Retina (tissue), 1 donor: ENCODE measurements at places on chromosomes 1 and 21.
A peak's percentile ranks its signal among the peaks of the same experiment; 100 is the strongest.

DNA sequence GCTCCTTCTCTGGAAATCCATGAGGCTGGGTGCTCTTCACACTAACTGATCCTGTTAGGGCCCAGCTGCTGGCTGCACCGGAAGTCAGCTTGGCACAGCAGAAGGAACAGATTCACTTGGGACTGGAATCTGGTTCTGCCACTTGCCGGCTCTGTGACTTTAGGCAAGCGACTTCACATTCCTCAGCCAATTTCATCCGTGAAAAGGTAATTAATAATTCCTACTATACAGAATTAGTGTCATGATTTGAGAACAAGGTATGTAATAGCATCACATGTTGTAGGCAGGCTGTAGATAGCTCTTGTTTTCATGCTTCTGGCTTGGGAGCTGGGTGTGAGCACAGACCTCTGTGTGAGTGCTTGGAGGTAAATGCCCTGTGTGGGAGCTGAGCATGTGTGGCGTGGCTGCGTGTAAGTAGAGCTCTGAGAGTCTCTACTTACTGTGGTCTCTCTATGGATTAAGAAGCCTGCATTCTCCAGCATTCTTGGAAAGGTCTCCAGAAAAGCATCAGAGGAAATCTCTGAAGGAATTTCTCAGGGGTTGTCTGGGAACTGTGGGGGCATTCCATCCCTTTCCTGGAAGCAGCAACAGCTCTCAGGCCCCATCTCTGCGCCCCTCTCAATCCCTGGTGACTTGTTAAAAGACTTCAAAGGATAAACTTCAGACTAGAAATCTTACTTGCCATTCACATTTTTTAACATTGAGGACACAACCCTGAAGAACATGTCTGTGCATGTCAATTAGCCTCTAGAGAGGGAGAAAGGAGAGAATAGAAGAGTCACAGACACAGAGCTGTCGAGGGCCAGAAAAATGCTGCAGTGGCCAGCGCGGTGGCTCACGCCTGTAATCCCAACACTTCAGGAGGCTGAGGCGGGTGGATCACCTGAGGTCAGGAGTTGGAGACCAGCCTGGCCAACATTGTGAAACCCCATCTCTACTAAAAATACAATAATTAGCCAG lies 47.7 kb upstream of the PPM1J start:
- no peak for DNase-seq

DNA sequence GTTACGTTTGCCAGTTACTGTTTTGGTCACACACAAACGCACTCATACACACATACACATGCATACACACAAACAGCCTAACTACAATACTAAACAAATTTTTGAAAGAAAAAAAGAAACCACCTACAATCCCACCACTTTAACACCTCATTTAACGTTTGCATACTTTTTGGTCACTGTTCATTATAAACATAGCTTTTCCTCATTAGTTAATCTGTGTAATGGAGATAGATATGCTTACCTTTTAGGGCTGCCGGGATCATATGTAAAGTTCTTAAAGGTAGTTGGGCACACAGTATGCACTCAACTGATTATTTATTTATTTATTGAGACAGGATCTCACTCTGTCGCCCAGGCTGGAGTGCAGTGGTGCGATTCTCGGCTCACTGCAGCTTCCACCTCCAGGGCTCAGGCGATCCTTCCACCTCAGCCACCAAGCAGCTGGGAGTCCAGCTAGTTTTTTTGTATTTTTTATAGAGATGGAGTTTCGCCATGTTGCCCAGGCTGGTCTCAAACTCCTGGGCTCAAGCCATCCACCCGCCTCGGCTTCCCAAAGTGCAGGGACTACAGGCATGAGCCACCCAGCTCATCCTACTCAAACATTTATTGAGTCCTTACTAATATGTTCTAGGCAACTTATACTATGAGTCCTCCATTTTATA lies 677 bp upstream of the BCL10 start:
- DNase-seq = no peak

GRCh38 chr1:79587229-79587628 lies 580.7 kb upstream of the ADGRL4 start:
- DNase-seq = no peak

- DNase-seq = no peak
Measured at GRCh38 chr1:153432874-153433681, 16.8 kb downstream of the S100A7A start.

GRCh38 chr1:94579876-94580294 lies 38.3 kb upstream of the F3 start:
- DNase-seq = no peak

GRCh38 chr1:111221633-111222291 lies 5.8 kb upstream of the CHI3L2 start:
- no peak for DNase-seq

GRCh38 chr1:39159224-39160036 lies 45.1 kb upstream of the MACF1 start:
- DNase-seq = no peak

DNA sequence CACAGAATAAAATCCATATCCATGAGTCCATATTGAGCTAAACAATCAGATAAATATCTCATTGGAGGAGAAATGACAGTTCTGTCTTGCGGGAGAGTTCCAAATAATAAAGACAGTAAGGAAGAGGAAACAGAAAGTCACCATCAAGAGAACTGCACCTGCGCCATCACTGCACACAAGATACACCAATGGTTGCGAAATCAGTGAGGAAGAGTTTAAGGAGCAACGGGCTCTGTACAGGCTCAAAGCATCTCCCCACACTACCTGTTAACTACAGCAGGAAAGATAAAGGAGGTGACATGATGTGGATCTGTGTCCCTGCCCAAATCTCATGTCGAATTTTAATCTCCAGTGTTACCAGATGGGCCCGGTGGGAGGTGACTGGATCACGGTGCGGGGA lies 7.8 kb downstream of the C2CD2 start:
- DNase-seq = no peak

DNA sequence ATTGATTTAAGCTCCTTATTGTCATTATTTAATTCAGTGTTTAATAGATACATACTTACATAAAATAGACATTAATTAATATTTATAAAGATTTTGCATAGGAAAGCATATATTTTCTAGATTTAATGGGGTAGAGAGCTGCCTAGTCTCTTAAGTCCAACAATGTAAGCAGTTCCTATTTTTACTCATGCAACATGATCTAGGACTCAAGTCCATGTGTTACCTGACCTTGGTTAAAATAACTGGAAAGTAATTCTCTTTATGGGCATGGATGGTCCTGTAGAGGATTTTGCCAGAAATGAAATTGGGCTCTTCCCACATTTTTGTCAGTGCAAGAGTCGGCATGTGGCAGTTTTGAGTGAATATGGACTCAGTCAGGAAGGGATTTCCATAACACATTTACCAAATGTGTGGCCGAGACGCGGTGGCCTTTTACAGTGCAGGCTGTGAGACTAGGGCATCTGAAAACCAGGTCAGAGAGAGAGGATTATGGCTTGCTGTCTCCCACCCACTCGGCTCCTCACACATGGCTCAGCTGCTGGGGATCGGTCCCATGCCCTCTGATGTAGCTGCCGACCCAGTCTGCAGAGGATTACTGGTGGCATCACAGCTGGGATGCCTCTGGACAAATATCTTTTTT lies 6.2 kb upstream of the KIF1B start:
- DNase-seq = peak; percentile 51
